ENCODE measurements at places on chromosomes 16 and 17.

DNA sequence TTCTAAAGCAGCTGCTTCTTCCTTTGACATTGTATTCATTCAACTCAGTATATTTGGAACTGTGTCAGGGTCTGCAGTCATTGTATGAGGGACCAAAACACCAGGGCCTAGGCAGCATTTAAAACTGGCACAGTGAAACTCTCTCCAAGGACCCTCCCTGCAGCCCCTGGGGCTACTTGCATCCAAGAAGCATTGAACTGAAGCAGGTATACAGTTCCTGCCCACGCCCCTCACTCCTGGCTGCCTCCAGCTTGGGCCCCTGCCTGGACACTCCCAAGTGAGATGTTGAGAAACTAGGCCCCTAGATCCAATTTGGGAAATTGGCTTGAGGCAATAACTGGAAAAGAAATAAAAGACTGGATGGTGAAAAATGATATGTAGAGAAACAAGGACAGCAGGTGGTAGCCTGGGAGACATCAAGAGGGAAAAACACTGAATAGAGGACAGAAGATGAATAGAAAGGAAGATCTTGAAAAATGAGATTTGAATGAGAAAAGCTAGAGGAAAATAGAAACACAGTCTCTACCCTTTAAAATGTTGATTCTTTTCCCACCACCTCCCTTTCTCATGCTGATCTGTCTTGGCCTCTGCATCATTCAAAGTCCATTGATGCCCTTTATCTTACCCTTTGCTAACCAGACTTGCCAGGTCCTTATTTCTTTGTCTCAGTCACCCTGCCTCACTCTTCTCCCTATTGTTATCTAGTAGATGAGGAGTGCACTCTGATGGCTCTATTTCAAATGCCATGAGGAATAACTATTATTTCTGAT is 368.8 kb upstream of the CDH8 start:
- DNase-seq: no peak

DNA sequence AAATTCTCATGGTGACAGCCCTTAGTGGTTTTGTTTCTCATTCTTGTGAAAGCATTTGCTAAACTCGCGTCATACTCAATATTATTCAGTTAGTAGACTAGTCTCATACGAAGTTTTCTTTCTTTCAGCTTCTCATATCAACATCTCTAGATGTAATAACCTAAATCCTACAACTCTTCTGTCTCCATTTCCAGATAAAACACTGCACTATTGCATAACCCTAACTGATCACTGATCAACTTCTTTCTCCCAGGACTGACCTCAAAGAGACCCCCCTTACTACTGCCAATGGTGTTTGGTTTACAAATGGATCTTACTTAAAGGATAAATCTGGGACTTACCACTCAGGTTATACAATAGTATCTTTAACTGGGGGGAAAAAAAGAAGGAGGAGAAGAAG is 36.3 kb upstream of the TEKT1 start:
- no peak for DNase-seq

DNA sequence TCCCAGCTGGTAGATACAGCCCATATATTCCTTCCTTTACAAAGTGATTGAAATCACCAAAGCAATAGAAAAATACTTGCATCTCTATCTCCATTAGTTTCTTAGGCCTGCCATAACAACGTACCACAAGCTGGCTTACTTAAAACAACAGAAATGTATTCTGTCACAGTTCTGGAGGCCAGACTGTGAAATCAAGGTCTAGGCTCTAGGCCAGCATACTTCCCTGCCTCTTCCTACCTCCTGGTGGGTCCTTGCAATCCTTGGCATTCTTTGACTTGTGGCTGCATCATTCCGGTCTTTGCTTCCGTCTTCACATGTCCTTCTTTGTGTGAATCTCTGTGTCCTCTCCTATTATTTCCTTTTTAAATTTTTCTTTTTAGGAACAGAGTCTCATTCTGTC is 62.5 kb downstream of the ERCC4 start:
- DNase-seq: no peak

GRCh38 chr16:54051821-54052220 is 234.8 kb downstream of the IRX3 start:
- no peak for DNase-seq

- DNase-seq: no peak
Measured at GRCh38 chr17:81267390-81268067, 27.6 kb downstream of the SLC38A10 start.

DNA sequence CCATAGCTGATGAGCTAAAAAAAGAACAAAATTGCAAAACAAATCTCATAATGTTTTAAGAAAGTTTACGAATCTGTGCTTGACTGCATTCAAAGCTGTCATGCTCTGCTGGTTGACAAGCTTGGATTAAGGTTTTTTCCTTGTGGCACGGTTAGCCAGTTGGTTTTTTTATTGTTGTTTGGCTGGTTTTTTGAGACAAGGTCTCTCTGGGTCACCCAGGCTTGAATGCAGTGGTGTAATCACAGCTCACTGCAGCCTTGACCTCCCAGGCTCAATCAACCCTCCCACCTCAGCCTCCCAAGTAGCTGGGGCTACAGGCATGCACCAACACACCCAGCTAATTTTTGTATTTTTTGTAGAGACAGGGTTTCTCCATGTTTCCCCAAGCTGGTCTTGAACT is 45.7 kb downstream of the PHKB start:
- DNase-seq: peak; percentile 76

DNA sequence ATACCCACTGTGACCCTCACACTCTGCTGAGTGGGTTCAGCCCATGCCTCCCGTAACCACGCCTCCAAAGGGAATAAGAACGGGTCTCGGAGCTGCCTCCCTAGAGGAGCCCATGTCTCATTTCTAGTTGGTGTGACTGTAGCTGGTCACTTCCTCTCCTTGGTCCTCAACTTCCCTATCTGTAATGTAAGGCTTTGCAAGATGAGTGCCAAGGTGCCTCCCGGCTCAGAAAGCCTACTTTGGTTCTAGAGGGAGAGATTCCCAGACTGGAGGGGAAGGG is 20.8 kb downstream of the C16orf74 start:
- no peak for DNase-seq

- no peak for DNase-seq
Measured at GRCh38 chr16:46696957-46697356, 7.5 kb downstream of the ORC6 start.

- DNase-seq: peak; percentile 80
Measured at GRCh38 chr17:81917565-81918332, at the start of gene SIRT7. Gene SIRT7 (minus strand): TSS chr17:81918176. CDS start chr17:81918131, 45 bp downstream.

DNA sequence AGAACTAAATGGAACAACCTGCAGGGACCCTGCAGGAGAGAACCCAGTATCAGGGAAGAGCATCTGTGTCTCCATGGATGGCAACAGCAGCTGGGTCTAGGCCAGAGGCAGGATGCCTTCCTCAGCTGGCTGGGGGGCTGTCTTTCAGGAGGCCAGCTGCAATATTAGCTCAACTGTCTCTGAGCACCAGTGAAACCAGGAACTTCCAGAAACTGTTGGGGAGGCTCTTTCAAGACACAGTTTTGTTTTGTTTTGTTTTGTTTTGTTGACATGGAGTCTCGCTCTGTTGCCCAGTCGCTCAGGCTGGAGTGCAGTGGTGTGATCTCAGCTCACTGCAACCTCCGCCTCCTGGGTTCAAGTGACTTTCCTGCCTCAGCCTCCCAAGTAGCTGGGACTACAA is 7.6 kb downstream of the GPR142 start:
- no peak for DNase-seq

DNA sequence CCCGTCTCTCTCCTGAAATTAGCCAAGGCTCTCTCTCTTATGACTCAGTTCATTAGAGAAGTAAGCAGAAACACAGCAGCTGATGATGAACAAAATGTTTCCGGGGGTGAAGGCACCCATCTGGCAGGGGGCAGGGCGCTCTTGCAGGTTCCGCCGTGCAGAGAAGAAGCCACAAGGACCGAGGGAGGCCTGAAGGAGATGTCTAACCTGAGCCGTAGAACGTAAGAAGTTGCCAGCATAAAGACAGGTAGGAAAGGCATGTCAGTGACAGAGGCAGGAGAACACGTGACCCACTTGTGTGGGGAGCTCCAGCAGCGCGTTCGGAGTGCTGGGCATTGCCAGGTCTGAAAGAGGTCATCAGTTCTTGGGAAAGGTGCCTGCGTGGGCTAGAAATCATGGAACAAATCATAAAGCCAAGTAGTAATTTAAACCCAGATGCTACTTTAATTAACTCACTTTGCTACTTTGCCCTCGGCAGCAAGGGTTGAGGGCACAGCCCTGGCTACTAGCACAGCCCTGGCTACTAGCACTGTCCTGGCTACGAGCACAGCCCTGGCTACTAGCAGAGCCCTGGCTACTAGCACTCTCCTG is 198.6 kb downstream of the RPTOR start:
- DNase-seq: no peak

DNA sequence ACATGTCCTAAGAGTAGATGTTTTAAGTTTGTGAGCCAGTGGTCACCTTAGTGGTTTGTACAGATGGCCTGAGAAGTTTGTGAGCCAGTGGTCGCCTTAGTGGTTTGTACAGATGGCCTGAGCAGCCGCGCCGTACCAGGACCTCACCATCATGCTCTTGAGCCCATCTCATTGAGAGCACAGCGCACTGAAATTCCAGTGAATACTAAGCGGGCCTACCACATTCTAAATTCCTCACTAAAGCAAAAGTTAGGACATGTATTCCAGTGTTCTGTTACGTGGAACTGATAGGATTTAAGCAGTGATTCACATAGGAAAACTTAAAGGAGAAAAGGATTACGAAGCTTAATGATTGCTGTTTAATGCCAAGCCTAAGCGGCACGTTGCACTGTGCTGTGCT is 3.9 kb downstream of the USP10 start:
- DNase-seq: no peak

- DNase-seq: no peak
Measured at GRCh38 chr16:9176547-9177418, 85.3 kb downstream of the HAPSTR1 start.

- peak; percentile 60 for DNase-seq
Measured at GRCh38 chr16:80931801-80932707, 74.6 kb downstream of the CMC2 start.

GRCh38 chr17:49435671-49436029 is 21.0 kb upstream of the PHB1 start:
- DNase-seq: no peak

- no peak for DNase-seq
Measured at GRCh38 chr16:84690088-84690819, 9.5 kb upstream of the USP10 start.

DNA sequence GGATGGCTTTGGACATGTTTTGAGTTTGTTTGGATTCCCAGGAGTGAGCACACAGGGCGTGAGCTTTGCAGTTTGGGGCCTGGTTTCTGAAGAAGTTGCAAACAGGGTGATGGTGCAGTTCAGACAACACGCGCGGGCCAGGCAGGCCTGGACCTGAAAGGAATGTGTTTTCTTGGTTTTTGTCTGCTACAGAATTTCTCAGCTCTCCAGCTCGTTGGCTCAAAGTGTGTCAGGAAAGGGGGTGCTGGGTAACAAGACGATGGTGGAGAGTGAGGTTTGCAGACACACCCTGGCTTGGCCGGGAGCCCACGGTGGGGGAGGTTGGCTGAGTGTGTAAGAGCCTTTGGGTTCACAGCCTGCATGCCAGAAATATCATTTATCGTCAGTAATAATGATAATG is 82.3 kb downstream of the CMIP start:
- no peak for DNase-seq

- DNase-seq: peak; percentile 11
Measured at GRCh38 chr17:50424246-50424995, 1.6 kb upstream of the ACSF2 start.

DNA sequence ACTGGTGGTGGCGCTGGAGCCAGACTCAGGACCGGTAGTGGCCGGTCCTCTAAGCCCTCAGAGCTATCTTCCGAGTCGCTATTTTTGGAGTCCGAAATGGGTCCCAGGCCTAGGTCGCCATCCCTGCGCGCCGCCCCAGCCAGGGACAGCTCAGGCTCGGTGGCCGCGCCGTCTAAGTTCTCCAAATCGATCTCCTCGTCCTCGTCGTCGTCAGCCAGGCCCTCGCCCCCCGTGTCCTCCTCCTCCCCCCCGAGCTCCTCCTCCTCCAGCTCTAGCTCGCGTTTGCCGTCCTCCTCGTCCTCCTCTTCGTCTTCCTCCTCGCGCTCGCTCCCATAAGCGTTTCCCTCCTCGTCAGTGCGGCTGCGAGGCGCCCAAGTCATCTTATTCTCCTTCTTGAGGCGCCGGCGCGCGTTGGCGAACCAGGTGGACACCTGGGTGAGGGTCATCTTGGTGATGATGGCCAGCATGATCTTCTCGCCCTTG is 1.6 kb downstream of the IRX3 start:
- peak; percentile 20 for DNase-seq

DNA sequence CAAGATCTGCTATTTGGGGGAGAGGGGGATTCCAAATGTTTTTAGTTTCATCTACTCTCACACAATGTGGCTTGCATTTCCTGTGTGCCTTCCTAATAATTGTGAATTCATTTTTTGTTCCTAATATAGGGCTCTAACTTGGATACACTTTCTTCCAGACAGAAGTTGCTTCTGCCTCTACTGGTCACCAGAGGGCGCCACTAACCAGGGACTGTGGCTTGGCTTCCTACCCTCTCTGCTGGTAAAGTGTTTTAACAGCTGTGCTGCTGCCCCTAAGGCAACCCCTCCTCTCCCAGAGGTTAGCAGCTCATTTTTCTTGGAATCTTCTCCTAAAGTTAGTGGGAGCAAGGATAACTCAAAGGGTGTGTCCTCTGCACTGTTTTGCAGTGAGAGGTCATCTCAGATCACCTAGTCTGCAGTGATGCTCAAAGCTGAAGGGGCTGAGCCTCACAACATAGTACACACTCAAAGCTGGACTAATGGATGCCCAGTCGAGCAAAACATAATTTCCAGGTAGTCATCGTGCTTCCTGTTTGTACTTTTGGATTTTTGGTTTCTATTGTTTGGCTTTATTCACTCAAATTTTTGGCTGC is 5.0 kb upstream of the PRSS54 start:
- DNase-seq: peak; percentile 38

DNA sequence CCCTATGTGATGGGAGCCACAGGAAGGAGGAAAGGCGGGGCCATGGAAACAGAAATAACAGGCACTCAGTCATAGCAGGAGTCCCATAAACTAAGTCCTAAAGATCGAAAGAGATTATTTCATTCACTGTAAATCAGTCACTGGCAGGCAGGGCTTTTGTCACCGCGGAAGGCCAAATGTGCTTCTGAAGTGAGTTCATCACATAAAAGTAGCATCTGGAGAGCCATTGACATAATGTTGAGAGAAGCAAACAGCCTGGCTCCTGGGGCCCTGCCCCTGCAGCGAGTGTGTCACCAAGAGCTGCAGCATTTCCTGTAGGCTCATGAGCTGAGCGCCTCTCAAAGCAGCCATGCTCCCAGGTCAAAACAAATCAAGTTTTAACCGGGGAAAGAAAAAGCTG is 476.2 kb downstream of the HAPSTR1 start:
- DNase-seq: no peak

DNA sequence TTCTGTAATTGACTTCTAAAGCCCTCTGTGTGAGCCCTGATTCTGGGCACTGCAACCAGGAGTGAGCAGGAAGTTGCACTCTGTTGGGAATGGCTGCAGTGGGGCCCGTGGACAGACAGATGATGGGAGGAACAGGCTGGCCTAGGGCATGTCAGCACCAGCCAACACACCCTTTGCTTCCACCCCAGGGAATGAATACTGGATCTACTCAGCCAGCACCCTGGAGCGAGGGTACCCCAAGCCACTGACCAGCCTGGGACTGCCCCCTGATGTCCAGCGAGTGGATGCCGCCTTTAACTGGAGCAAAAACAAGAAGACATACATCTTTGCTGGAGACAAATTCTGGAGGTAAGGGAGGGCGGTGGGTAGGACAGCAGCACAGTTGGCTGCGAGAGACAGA is 10.8 kb upstream of the LPCAT2 start:
- no peak for DNase-seq

GRCh38 chr17:49035470-49036269 is 38.5 kb downstream of the IGF2BP1 start:
- peak; percentile 87 for DNase-seq

- no peak for DNase-seq
Measured at GRCh38 chr16:84284154-84284722, 10.4 kb upstream of the WFDC1 start.
